ENCODE measurements at places on chromosomes 13 and 19. TPM values are rescaled to one million over a fixed set of nuclear protein-coding genes. Genes with fewer than 3 reads are reported as not detected.

- H3K4me1 ChIP-seq: peaks cover 26% of the 10 kb centered on the region
- H3K27me3 ChIP-seq: no peaks in the 10 kb centered on the region
- peak overlapping the region; percentile 99 for H3K27ac ChIP-seq
- H3K4me3 ChIP-seq: peak overlapping the region; percentile 96
Observed at GRCh38 chr19:19319732-19320360, 463 bp downstream of the SUGP1 start.

- no peak overlapping the region for H3K27ac ChIP-seq
- no peaks in the 10 kb centered on the region for H3K27me3 ChIP-seq
- no peaks in the 10 kb centered on the region for H3K4me1 ChIP-seq
Observed at GRCh38 chr13:90365130-90365529, 982.4 kb upstream of the MIR17HG start.

DNA sequence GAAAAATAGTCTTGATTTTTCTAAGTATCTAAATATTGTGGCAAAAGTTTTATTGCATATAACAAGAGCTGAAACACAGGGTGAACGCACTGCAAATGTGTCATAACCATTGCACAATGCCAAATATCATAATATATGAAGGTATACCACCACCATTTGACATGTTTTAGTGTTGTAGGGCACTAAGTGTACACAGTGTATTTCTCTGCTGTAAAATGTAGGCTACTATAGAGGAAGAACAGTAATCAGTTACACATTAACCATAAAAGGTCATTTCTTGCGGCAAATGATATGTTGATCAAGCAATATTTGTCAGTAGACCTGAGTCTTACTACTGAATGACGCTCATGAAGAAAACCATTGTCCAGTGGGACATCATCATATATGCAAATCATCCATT is 18.3 kb upstream of the KLF5 start:
- no peaks in the 10 kb centered on the region for H3K27me3 ChIP-seq
- no peak overlapping the region for H3K27ac ChIP-seq

- H3K36me3 ChIP-seq: no peaks in the 10 kb centered on the region
- no peak for DNase-seq
- H3K4me1 ChIP-seq: peaks cover 13% of the 10 kb centered on the region
- H3K27ac ChIP-seq: no peak overlapping the region
- no peak overlapping the region for H3K4me3 ChIP-seq
Observed at GRCh38 chr13:110418944-110419343, 111.9 kb downstream of the COL4A2 start.

DNA sequence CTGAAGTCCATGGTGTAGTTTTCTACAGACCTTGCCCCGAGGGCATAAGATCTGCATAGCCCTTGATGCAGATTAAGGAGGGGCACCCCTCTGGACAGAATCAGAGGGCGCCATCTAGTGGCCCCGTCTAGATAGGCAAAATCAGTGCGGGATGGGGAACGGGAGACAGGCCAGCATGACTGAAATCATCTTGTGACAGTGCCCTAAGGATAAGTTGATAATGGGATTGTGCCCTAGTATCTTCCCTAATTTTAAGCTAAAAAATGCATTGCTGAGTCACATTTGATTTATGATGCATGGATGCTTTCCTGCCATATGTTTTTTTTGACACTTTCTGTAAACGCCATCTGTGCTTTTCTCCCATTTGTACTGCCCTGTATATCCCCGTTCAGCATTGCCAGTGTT is 19.0 kb upstream of the GPI start:
- H3K4me3 ChIP-seq: no peak overlapping the region
- DNase-seq: peak; percentile 73
- H3K36me3 ChIP-seq: peaks cover 20% of the 10 kb centered on the region

DNA sequence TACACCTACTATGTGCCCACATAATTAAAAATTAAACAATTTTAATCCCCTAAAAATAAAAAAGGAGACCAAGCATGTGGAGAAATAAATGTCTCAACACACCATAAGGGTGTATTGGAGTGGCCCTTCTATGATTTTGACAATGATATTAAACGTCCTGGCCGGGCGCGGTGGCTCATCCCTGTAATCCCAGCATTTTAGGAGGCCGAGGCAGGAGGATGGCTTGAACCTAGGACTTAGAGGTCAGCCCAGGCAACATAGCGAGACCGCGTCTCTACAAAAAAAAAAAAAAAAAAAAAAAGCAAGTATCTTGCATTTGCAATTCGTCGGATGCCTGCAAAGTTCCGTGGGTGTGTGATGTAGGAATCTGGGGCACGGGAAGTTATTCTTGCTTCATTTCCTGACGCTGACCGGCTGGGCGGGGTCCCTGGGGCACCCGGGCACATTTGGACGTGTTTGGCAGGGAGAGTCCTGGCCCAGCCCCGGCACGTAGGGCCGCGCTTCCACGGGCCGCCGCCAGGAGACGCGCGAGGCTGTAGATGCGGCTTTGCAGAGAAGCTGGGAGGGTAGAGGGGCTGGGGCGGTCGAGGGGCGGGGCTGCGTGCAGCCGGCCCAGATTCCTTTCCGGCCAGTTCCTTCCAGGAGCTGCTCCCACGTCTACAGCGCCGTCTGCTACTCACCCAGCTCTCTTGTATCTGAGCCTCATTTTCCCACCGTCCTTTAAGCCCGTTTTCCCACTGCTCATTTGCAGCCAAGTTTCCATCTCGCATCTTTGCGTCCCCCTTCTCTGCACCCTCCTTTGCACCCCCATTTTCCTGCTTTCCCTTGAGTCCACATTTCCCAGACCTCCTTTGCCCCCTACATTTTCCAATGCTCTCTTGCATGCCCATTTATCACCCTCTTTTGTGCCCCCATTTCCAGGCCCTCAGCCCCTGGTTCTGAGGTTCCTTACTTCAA is 2.2 kb upstream of the TSPAN16 start:
- H3K36me3 ChIP-seq: no peaks in the 10 kb centered on the region
- DNase-seq: peak; percentile 90
- peaks cover 6% of the 10 kb centered on the region for H3K4me1 ChIP-seq

DNA sequence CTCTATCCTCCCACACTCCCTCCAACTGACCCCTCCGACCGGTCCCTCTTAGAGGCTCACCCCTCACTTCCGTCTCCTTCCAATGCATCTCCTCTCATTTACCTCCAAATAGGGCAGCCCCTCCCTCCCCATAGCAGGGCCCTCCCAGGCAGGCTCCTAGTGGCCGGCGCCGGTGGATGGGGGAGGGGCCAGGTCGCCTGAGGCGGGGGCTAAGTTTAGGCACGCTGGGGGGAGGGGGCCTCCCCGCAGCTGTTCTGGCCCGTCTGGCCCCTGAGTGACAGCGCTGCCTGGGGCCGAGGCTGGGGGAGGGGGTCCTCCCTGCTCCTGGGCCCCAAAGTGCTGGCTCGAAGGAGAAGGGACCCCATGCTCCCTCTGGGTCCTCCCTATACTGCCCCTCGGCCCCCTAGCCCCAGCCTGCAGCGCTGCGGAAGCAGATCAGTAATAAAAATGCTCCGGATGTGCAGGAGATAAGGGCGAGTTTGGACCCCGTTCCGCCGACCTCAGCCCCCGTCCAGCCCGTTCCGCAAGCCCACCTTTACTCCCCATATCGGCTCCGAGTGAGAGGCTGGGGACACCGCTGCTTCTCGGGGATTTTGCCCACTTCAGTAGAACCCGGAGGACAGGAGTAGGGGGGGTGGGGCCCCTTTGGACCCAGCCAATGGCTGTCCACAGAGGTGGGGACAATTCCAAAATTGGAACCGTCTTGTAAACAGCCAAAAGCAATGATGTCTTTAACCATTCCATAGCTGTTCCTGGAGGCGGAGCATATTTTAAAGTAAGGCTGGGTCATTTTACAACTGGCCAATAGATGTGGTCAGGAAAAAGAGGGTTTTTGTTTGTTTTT is 4.0 kb downstream of the RTN2 start:
- H3K27me3 ChIP-seq: peaks cover 27% of the 10 kb centered on the region
- no peaks in the 10 kb centered on the region for H3K36me3 ChIP-seq
- DNase-seq: no peak

DNA sequence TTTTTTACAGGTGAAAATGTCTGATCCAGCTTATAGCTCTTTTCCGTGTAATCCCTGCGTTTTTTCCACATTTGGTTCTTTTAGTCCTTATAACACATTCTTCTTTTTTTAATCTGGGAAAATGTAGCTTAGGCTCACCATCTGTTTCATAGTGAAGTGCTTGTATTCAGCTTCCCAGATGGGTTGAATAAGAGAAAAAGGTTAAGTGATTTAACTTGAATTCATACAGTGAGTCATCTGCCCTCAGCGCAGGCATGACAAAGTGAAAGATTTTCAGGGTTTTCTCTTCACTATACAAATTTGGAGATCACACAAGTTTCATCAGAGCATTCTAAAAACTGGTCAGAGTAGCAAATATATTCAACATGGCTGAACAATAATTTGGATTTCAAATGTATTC is 224.8 kb downstream of the SPRY2 start:
- H3K27me3 ChIP-seq: peaks cover 2% of the 10 kb centered on the region
- no peak for DNase-seq
- no peak overlapping the region for H3K4me3 ChIP-seq
- H3K36me3 ChIP-seq: no peaks in the 10 kb centered on the region
- no peak overlapping the region for H3K27ac ChIP-seq

DNA sequence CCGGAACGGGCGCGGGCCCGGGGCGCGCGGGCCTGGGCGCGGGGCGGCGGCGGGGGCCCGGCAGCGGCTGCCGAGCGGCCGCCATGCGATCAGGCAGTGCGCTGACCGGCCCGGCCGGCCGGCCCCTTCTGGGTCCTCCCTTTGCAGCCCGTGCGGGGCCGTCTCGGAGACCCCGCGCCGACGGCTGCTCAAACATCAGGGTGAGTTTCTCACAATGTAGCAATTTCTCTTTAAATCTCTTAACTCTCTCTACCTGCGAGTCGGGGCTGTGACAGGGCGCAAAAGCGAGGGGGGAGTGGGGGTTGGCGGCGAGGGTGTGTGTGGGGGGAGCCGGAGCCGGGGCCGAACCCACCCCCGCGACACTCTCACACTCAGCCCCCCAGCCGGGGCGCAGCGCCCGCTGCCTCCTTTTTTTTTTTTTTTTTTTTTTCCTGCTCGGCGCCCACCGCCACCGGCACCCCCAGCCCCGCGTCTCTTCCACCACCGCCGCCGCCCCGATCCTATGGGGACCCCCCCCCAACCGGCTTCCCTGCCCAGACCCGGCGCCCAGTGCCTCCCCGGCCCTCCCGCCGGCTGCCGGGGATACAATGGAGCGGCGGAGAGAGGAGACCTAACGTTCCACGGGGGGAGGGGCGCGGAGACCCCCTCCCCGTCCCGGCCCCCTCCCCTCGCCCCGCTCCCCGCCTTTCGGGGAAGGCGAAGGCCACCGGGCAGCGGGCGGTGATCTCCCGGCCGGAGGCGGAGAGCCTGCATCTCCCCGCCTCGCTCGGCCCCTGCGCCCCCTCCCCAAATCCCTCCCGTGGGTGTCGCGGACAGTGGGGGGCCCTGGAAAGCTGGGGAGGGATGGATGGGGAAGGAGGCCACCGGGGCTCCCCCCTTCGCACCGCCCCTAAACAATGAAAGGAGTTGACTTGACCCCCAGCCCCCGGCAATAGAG is at the start of gene BICRA:
Gene BICRA, plus strand, starts transcription at position 166 of the 937 bp plus-strand sequence. CDS start 64,441 bp downstream, outside the sequence.
- H3K27ac ChIP-seq: peak within 1 kb of the TSS; percentile 93
- peaks cover 4% of the 10 kb centered on the region for H3K36me3 ChIP-seq
- peak; percentile 89 for DNase-seq
- H3K27me3 ChIP-seq: no peaks in the 10 kb centered on the region

- H3K36me3 ChIP-seq: no peaks in the 10 kb centered on the region
- peaks cover 2% of the 10 kb centered on the region for H3K4me1 ChIP-seq
- H3K4me3 ChIP-seq: no peak overlapping the region
- H3K27me3 ChIP-seq: peaks cover 6% of the 10 kb centered on the region
- DNase-seq: no peak
Observed at GRCh38 chr19:51079481-51080110, 3.1 kb downstream of the KLK14 start.

- H3K36me3 ChIP-seq: peaks cover 18% of the 10 kb centered on the region
- H3K4me1 ChIP-seq: peaks cover 20% of the 10 kb centered on the region
- no peaks in the 10 kb centered on the region for H3K27me3 ChIP-seq
- H3K4me3 ChIP-seq: no peak overlapping the region
- DNase-seq: no peak
Observed at GRCh38 chr13:73956795-73957408, 177.3 kb downstream of the KLF12 start.

GRCh38 chr13:112647256-112647655 is 42.6 kb upstream of the ATP11A start:
- H3K27ac ChIP-seq: no peak overlapping the region
- H3K4me1 ChIP-seq: no peaks in the 10 kb centered on the region
- H3K4me3 ChIP-seq: no peak overlapping the region
- H3K27me3 ChIP-seq: peaks cover 15% of the 10 kb centered on the region
- no peak for DNase-seq

DNA sequence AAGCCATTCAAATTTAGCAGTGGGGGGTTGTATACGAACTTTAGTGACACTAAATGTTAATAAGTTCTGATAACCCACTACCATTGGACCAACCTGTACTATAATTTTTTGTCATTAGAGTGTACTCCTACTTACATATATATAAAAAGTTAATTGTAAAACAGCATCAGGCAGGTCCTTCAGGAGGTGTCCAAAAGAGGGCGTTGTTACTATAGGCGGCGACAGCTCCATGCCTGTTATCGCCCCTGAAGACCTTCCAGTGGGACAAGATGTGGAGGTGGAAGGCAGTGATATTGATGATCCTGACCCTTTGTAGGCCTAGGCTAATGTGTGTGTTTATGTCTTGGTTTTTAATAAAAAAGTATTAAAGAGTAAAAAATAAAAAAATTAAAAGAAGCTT is 27.5 kb downstream of the SPRYD7 start:
- no peak for DNase-seq
- no peak overlapping the region for H3K27ac ChIP-seq
- peaks cover 4% of the 10 kb centered on the region for H3K36me3 ChIP-seq
- peaks cover 2% of the 10 kb centered on the region for H3K27me3 ChIP-seq
- H3K4me1 ChIP-seq: peaks cover 4% of the 10 kb centered on the region
- H3K4me3 ChIP-seq: no peak overlapping the region

DNA sequence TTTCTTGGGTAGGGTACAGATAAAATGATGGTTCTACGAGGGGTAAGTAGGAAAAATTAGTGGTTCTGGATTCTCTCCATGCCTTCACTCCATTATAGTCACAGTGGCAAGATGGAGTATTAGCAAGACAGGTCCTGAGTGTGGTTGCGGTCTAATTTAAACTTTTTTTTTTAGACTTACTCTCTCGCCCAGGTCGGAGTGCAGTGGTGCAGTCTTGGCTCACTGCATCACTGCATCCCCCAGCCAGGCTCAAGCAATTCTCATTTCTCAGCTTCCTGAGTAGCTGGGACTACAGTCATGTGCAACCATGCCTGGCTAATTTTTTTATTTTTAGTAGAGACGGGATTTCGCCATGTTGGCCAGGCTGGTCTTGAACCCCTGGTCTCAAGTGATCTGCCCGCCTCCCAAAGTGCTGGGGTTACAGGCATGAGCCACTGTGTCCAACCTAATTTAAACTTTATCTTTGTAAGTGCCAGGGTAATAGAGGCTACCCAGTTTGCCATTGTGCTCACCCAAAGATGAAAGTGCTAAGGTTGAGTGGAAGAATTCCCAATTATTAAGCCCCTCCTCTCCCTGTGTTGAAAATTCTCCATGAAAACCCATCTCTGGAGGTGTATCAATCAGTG is 135.6 kb downstream of the TM9SF2 start:
- H3K36me3 ChIP-seq: no peaks in the 10 kb centered on the region
- no peak overlapping the region for H3K27ac ChIP-seq
- H3K4me1 ChIP-seq: no peaks in the 10 kb centered on the region
- H3K4me3 ChIP-seq: no peak overlapping the region
- H3K27me3 ChIP-seq: no peaks in the 10 kb centered on the region

RFPL4A gene
- not detected for total RNA-seq

ITM2B gene
- total RNA-seq: 385 TPM

SPRED3 gene
- total RNA-seq: 1.8 TPM

GJB6 gene
- 5.1 TPM for total RNA-seq

CTXN1 gene
- total RNA-seq: not detected

ZNF723 gene
- not detected for total RNA-seq

PRR36 gene
- 0.40 TPM for total RNA-seq

PABPC3 gene
- 0.65 TPM for total RNA-seq

SERP2 gene
- 0.54 TPM for total RNA-seq

ZNF71 gene
- total RNA-seq: 8.3 TPM

MYPOP gene
- total RNA-seq: 12.5 TPM

FAM83E gene
- total RNA-seq: 2.7 TPM

PCDH20 gene
- not detected for total RNA-seq

Measured in activated naive CD8-positive, alpha-beta T cell treated with anti-CD3 and anti-CD28 coated beads, Interleukin-2, amount 10 ng/mL, durations not matched to agents 7 days and 5 days (primary cell).